ENCODE measurements at places on chromosomes 13 and 19. TPM values are rescaled to one million over a fixed set of nuclear protein-coding genes. Genes with fewer than 3 reads are reported as not detected.

Gene ZNF837
- 2.0 TPM for total RNA-seq

Gene ECSIT
- 43.2 TPM for total RNA-seq

Gene IZUMO2
- not detected for total RNA-seq

Gene PRPF31
- 55.5 TPM for total RNA-seq

Gene ADM5
- total RNA-seq = 3.2 TPM

Gene URAD
- total RNA-seq = not detected

Gene SPINT2
- total RNA-seq = 78.9 TPM

Gene PSG6
- total RNA-seq = not detected

Gene TMC4
- total RNA-seq = not detected

Gene PRTN3
- total RNA-seq = not detected

Gene PNMA8A
- total RNA-seq = 14.1 TPM

Gene LINGO3
- total RNA-seq = 0.25 TPM

Gene KLK3
- not detected for total RNA-seq

Gene PRODH2
- total RNA-seq = 0.64 TPM

Gene CYP4F2
- total RNA-seq = not detected
